ENCODE measurements at places on chromosomes 4 and X. TPM values are rescaled to one million over a fixed set of nuclear protein-coding genes. Genes with fewer than 3 reads are reported as not detected.

FAAH2 gene
- total RNA-seq = 31.7 TPM

AGTR2 gene
- not detected for total RNA-seq

PLAC8 gene
- total RNA-seq = 3.9 TPM

GRCh38 chr4:153919667-153920066, 130.8 kb upstream of the SFRP2 start:
- no peak for DNase-seq

DNA sequence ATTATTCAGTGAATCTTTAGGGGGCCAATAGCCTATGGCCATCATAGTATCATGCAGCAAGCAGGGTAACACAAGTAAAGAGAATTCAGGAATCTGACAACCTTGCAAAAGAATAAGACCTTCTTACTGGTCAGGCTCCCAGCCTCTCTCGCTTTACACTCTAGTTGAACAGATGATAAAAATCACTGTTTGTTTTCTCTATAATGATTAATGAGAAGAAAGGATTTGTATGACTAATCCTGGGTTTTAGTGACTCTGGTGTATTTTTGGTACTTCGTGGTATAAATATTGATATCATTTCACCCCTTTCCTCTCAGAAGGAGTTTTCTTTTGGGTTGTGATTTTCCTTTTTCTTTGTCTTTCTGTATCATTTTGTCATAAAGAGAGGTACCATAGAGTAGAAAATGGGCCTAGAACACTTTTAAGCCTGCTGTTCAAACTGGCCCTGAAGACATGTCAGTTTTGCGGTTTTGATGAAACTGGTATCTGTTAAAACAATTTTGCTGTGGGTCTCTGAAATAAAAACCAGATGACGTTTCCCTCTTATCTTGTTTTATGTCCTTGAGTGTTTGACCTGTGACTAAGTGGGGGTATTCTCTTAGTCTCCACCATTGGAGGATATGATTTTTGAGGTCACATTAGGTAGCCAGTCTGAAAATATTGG, 294.9 kb upstream of the TBX22 start:
- DNase-seq = no peak

GRCh38 chr4:124941267-124941666, 228.7 kb upstream of the ANKRD50 start:
- no peak for DNase-seq

DNA sequence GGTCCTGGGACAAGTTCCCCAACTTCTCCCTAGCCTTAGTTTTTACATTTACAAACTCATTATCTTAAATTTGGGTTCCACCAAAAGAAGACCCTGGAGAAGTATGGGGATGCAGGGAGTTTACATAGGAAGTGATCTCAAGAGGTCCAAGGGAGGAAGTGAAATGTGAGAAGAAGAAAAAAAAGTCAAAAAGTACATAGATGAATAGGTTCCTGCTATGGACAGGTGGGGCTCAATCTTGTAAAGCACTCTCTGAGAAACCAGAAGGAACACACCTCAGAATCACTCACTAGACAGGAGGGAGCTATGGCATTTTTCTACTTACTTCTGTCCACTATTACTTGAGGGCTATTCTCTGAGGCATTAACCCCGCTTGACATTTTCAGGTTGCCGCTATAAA, 56.6 kb downstream of the ARHGAP6 start:
- no peak for DNase-seq

GRCh38 chr4:134687646-134688628, 486.3 kb upstream of the PABPC4L start:
- no peak for DNase-seq

GRCh38 chrX:427812-428725, 41.4 kb upstream of the PPP2R3B start:
- no peak for DNase-seq

DNA sequence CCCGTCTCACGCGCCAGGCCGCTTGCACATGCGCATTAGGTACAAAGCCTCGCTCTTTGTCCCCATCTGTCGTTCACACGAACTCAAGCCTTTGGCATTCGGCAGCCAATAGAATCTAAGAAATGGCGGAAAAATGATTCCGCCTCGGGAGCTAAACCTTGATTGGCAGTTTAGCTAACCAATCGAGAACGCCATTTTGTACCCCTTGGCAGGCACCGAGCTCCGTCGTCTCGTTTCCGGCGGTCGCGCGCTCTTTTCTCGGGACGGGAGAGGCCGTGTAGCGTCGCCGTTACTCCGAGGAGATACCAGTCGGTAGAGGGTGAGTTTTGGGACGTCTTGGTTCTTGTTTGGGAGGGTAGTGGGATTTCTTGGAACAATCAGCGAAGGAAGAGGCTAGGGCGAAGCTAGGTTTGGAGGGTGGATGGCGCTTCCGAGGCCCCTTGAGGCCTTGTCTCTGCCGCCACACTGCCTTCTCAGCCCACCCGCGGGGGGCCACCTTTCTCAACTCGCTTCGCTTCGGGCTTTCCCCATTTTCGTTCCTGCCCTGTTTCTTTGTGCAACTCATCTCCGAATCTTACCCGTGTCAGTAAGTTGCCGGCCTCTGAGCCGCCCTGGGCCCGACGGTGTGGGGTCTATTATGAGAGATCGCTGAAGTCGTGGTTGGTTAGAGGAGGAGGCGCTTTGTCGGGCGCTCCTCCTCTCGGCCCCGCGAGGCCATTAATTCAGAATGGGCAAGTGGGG, at the start of gene NONO:
Gene NONO, plus strand, starts transcription at position 233 of the 741 bp plus-strand sequence. CDS start 7,003 bp downstream, outside the sequence.
- DNase-seq = peak; percentile 93

IQCM gene
- not detected for total RNA-seq

DNA sequence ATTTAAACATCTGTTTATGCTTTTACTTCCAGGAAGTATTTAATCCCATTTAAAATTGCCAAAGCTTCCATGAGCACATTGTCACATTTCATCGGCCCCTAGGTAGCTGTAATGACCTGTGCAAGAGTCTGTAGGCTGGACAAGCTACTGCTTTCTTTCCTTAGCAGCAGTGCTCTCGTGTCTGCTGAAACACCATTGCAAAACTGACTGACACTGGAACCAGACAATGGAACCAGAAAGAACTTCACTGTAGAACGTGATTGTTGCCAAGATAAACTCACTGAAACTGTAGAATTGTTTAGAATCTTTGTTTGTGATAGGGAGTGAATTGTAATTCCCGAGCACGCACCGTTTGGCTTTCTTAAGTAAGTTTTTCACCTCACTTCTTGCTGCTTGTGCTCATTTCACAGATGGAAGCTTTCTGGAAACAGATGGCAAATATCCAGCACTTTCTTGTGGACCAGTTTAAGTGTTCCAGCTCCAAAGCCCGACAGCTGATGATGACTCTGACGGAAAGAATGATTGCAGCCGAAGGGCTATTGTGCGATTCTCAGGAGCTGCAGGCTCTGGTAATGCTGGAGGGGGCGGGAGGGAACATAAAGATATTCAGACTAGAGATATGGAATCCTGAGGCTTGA, 36.9 kb downstream of the EVC start:
- no peak for DNase-seq

HSD17B13 gene
- total RNA-seq = 8.3 TPM

DNA sequence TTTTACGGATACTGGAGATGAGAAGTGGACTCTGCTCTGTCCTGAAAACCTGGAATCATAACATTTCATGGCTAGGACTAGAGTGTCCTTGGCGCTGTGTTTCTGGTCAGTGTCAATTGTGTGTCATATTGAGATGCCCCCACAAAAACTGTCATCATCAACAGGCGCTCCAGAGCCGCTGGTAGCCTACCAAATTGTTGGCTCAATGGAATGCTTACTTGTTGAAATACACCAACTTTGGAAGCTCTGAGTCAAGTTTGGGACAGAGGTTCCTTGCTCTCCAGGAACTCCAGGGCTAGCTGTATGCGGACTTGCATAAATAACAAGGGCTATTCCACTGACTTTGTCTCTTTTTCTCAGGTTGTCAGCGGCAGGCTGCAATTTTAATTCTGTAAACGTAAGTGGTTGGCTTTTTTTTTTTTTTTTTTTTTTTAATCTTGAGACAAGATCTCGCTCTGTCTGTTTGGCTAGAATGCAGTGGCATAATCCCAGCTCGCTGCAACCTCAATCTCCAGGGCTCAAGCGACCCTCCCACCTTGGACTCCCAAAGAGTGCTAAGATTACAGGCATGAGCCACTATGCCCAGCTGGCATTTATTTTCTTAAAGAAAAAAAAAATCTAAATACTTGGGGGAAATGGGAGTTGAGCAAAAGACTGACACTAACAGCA, 871 bp upstream of the HPGD start:
- peak; percentile 6 for DNase-seq

DNA sequence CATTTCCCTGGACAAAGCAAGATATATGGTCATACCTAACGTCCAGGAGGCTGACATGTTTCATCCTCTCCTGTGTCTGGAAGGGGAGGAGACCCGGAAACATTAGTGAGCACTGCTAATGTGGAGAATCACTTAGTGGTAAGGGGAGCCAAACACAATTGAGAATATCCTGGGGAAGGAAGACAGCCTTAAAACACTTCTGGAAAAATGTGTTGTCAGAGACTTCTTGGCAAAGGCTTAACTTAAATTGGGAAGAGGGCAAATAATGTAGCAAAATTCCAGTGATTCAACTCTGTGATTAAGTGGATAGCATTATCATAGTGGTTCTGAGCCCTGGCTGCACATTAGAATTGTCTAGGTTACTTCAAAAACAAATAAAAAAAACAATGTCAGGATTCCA, 39.5 kb downstream of the SPARCL1 start:
- no peak for DNase-seq

GRCh38 chr4:105147553-105148161, 981 bp downstream of the TET2 start:
- peak; percentile 46 for DNase-seq

GRCh38 chrX:40007131-40007755, 90.5 kb downstream of the BCOR start:
- DNase-seq = no peak

DNA sequence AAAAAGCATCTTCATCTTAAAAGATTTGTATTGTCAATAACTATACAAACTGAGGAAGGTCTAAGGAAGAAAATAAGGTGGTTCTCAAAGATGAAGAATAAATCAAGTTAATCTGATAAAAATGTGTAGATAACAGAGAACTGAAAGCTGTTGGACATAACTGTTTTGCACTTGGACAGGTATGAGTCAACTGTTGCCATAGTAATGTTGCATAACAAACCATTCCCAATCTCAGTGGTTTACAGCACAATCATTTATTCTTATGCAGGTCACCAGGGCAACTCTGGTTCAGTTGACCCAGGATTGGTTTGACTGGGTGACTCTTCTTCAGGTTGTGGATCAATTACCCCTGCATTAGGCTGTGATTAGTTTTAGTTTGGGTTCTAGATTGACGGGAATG, 2197.7 kb downstream of the ARAP2 start:
- no peak for DNase-seq

DYNLT3 gene
- total RNA-seq = 15.2 TPM

GRCh38 chr4:71288875-71289274, 49.9 kb upstream of the SLC4A4 start:
- no peak for DNase-seq

DNA sequence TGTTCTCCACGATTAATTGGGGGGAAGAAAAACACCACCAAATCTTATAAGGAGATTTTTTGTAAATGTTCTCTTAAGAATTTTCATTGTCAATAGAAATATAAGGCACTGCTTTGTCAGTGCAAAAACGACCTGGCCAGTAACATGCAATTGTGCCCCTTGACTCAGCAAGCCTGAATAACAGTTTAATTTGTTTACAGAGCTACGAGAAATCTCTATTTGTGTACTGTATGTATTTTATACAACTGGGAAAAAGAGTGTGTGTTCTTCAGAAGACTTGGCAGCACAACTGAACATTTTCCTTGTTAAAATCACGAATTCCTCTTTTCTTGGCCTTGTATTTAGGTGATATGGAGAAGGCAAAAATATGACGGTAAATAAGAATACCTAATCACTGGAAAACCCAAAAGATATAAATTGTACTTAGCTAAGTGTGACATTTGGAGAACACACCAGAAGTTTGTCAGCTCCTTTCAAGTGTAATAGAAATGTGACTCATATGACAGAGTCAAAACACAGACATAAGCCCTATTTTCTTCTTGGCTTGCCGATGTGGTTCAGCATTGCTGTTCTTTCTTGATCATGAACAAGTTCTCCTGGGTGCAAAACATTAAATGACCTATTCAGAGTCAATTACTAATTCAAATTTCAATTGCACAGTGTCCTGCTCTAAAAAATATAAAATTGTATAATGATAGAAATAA, 945.0 kb upstream of the INTU start:
- no peak for DNase-seq

DNA sequence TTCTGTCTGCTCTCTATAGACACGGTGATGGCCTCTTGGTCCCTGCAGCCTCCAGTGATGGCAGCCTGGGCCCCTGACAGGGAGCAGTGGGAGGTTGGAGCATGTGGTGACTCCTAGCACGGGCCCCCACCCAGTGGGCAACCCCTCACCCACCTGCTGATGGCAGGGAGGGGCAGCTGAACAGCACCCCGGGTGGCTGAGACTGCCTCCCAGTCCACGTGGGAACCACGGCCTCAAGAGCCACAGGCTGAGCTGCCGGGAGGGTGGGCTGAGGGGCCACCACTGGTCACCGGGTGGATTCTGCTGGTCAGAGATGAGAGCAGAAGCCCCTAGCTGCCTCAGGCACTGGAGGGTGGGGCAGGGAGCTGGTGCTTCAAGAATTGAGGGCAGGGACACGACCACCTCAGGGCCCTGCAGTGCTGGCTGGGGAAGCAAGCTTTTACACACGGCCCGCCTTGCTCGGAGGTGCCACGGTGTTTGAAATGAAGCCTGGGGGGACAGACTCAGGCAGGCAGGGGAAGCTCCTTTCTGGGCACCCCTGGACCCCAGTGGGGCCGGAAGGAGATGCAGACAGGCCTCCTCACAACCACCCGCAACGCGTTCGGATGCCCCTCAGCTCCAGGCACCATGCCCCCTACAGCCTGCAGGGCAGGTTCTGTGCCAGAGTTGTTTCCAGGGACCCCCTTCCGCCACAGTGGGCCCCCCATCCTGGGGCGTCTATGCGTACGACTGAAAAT, 6.3 kb upstream of the HAUS3 start:
- DNase-seq = no peak

- DNase-seq = no peak
These were observed 8.3 kb downstream of the NDP start for GRCh38 chrX:43964936-43965335.

ESX1 gene
- total RNA-seq = not detected

HAND2 gene
- total RNA-seq = 7.5 TPM

SMIM31 gene
- 0.96 TPM for total RNA-seq

GPRASP2 gene
- 14.1 TPM for total RNA-seq

SERPINA7 gene
- not detected for total RNA-seq

DNA sequence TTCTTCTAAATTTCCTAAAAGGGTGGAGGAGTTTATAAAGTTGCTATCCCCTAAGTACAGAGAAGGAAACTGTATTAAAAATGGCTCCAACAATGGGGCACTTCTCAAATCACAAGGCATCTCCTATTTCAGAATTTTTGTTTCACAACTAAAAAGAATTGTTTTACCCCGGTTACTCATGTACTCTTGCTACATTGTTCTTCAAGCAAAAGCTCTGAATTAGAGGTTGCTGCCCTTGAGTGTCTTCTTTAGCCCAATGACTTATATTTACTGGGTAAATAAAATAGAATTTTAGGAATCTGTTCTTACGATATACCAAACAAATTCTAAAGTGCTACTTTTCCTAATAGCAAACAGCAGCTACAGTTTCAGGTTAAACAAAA, 67.5 kb downstream of the PPEF2 start:
- DNase-seq = no peak

- no peak for DNase-seq
These were observed 237.5 kb downstream of the HNRNPD start for GRCh38 chr4:82136161-82136801.

ATOH1 gene
- not detected for total RNA-seq

Measured in prostate gland (tissue), 2 donors.